Activated CD8-positive, alpha-beta T cell treated with anti-CD3 and anti-CD28 coated beads for 36 hours (primary cell): ENCODE measurements at places on chromosomes 12 and 14.
A peak's percentile ranks its signal among the peaks of the same experiment; 100 is the strongest.

- peaks cover 6% of the 10 kb centered on the region for H3K27me3 ChIP-seq
- H3K36me3 ChIP-seq: no peaks in the 10 kb centered on the region
- H3K27ac ChIP-seq: no peak overlapping the region
Observed at GRCh38 chr12:32906399-32907165, 10.0 kb upstream of the PKP2 start.

DNA sequence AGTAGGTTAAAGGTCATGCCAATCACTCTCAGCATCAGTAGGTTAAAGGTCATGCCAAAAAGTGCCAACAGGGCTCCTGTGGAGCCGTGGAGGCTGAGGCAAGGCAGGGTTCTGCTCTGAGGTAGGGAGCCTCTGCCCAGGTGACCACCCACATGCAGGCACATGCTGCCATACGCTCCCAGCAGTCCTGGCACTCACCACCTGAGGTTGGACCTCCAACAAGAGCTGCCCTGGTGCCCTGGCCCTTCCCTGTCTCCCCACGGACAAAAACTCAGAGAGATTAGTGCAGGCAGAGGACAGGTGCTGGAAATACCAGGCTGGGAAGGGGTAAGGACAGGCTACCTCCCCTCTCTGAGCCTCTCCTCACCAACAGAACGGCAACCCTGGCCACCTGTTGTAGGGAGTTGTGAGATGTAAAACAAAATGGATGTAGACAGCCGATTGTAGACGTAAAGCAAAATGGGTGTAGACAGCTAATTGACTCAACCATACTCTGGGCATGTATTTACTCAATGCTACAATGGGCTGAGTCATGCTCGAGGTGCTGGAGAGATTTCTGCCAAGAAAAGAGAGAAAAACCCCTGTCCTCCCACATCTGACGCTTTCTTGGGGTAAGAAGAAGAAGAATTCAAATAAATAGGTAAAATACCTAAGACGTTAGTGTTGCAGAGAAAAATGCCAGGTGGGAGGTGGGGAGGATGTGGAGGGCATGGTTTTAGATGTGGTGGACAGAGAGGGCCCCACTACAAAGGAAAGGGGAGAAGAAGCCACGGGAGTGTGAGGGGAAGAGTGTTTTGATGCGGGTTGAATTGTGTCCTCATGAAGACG, 32.4 kb downstream of the LTBP2 start:
- DNase-seq: peak; percentile 86
- peak overlapping the region; percentile 81 for H3K27ac ChIP-seq
- H3K4me1 ChIP-seq: peaks cover 27% of the 10 kb centered on the region
- no peaks in the 10 kb centered on the region for H3K36me3 ChIP-seq
- no peak overlapping the region for H3K4me3 ChIP-seq
- peaks cover 11% of the 10 kb centered on the region for H3K27me3 ChIP-seq

DNA sequence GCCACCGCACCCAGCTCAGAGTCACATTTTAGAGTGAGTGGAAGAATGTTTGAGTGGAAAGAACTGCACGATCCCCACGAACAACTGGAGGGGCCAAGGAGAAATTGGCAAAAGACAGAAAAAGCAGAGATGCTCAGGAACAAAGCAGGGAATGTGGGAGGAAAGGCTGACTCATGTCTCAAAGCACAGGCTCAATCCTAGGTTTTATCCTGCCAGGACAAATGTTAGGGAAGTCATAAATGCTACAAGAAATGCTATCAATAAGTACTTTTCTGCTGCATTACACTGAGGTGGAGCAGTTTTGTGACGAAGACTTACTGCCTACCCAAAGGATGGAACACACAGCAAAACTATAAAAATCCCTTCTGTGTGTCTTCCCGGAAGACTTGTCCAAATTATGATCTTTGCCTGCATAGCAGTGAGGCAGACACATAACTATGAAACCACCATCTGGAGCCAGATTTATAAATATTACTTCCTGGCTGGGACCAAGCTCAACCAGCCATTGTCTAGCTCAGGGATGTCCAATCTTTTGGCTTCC, 26.7 kb downstream of the NIN start:
- peak overlapping the region; percentile 28 for H3K27ac ChIP-seq
- H3K4me1 ChIP-seq: peaks cover 51% of the 10 kb centered on the region
- H3K4me3 ChIP-seq: no peak overlapping the region

DNA sequence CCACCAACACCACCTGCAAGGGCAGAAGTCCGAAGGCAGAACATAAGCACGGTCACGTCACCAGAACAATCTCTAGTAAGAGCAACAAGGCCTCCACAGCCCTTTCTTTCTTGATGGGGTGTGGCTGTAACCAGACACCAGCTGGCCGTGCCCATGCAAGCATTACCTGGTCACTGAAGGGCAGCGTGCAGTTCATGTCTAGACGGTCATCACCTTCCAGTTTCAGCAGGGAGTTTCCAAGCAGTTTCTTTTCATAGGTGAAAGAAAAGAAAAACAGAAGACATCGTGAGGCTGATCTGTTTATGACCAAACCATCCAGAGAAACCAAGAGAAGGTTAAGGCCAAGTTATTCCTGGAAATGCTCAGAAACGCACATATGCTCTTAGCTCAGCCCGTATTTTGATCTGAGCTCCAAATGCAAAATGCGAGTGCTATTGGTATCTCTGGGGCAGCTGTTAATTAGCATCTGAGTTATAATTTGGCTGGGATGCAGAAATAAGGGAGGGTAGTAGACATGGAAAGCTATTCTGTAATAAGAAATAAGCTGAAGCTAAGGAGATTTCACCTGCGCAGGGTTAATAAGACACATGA, 42.5 kb downstream of the PRKAB1 start:
- H3K4me3 ChIP-seq: no peak overlapping the region
- peaks cover 4% of the 10 kb centered on the region for H3K4me1 ChIP-seq
- H3K36me3 ChIP-seq: peaks cover 36% of the 10 kb centered on the region
- no peak overlapping the region for H3K27ac ChIP-seq
- no peak for DNase-seq
- no peaks in the 10 kb centered on the region for H3K27me3 ChIP-seq

- no peaks in the 10 kb centered on the region for H3K36me3 ChIP-seq
- peaks cover 4% of the 10 kb centered on the region for H3K4me1 ChIP-seq
- no peak for DNase-seq
- H3K27me3 ChIP-seq: no peaks in the 10 kb centered on the region
- no peak overlapping the region for H3K4me3 ChIP-seq
Observed at GRCh38 chr14:72699443-72699842, 194.5 kb downstream of the DPF3 start.

- peaks cover 2% of the 10 kb centered on the region for H3K4me1 ChIP-seq
- H3K4me3 ChIP-seq: no peak overlapping the region
- no peak overlapping the region for H3K27ac ChIP-seq
- no peak for DNase-seq
- peaks cover 3% of the 10 kb centered on the region for H3K36me3 ChIP-seq
Observed at GRCh38 chr14:64960762-64961276, 11.3 kb downstream of the RAB15 start.

GRCh38 chr12:108419949-108420348, 80.8 kb upstream of the CMKLR1 start:
- H3K27me3 ChIP-seq: peaks cover 2% of the 10 kb centered on the region
- no peak for DNase-seq
- no peak overlapping the region for H3K27ac ChIP-seq
- no peaks in the 10 kb centered on the region for H3K36me3 ChIP-seq

GRCh38 chr14:31080484-31080883, 54.3 kb upstream of the STRN3 start:
- H3K36me3 ChIP-seq: peaks cover 4% of the 10 kb centered on the region
- no peaks in the 10 kb centered on the region for H3K27me3 ChIP-seq
- DNase-seq: no peak
- no peak overlapping the region for H3K27ac ChIP-seq
- H3K4me3 ChIP-seq: no peak overlapping the region

GRCh38 chr12:110050927-110051326, 2.6 kb upstream of the C12orf76 start:
- H3K27me3 ChIP-seq: no peaks in the 10 kb centered on the region
- peaks cover under 1% of the 10 kb centered on the region for H3K36me3 ChIP-seq
- no peak for DNase-seq
- H3K4me1 ChIP-seq: peaks cover 33% of the 10 kb centered on the region
- H3K4me3 ChIP-seq: no peak overlapping the region

DNA sequence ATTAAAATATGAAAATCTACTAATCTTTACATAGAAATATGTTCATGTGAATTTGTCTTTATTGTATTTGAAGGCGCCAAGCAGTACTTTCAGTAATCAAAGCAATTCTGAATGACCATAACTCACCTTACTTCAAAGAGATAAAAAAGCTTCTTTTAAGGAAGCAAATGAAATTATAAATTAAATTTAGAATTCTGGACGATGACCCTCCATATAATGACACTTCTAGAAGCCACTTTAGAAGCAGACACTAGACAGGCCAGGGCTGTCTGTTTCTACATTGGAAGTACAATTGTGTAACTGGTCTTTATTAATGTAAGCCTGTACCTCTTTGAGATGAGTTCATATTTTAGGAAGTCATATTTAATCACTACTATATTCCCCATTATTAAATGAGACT, 222.9 kb downstream of the CNTN1 start:
- H3K4me1 ChIP-seq: no peaks in the 10 kb centered on the region
- H3K27me3 ChIP-seq: no peaks in the 10 kb centered on the region
- DNase-seq: no peak
- H3K36me3 ChIP-seq: no peaks in the 10 kb centered on the region

DNA sequence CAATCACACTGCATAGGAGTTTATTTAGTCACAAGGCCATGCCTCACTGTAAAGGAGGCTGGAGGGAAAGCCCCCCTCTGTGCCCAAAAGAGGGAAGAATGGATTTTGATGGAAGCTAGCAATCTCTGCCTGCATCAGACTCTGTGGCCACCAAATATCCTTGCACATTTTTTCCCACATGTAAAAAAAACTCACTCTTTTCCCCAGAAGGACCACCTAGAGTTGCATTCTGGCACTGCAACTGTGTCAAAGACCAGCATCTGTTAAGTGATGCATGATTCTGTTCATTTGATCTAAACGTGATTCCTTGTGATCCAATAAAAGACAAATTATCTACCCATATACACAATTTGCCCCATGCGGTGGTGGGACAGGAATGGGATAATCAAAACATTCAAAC, 8.0 kb downstream of the RHOJ start:
- H3K27ac ChIP-seq: no peak overlapping the region
- H3K4me3 ChIP-seq: no peak overlapping the region
- no peaks in the 10 kb centered on the region for H3K4me1 ChIP-seq
- H3K27me3 ChIP-seq: peaks cover 1% of the 10 kb centered on the region
- no peaks in the 10 kb centered on the region for H3K36me3 ChIP-seq

GRCh38 chr12:65828711-65829339, 4.5 kb downstream of the HMGA2 start:
- H3K27ac ChIP-seq: no peak overlapping the region
- H3K4me3 ChIP-seq: no peak overlapping the region
- peaks cover 39% of the 10 kb centered on the region for H3K27me3 ChIP-seq
- peaks cover 9% of the 10 kb centered on the region for H3K4me1 ChIP-seq

DNA sequence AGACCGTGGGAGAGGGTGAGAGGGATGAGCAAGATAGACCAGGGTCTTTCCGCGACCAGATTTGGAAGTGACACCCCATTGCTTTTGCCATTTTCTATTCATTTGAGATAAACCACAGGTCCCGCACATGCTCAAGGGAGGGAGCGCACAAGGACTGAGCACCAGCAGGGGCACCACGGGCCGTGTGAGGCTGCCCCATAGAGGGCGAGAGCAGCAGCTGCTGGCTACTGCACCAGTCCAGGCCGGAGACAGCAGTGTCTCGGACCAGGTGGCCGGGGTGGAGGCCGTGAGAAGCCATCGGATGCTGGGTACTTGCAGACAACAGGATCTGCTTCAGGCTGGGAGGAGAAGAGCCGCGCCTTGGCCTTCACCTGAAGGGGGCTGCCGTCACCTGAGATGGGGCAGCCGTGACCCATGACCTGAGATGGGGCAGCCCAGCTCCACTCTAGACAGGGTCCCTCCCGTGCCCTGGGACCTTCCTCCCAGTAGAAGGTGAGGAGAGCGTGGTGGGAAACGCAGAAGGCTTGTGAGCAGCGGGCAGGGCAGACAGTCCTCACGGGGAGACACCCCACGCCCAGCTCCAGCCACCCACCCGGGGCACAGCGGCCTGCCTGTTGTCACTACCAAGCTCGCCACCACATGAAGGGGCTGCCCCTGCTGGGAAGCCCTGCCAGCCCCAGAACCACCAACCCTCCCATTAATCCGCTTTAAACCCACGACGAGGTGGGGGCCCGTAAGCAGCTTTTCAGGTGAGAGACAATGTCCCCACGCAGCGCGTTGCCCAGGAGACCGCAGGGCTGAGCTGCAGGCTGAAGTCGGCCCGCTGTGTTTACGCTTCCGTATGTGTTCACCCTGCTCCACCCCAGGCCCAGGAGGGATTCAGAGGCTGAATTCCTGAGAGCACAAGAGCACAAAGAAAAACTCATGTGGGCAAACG, 61.7 kb upstream of the FBRSL1 start:
- no peaks in the 10 kb centered on the region for H3K27me3 ChIP-seq
- H3K36me3 ChIP-seq: no peaks in the 10 kb centered on the region
- no peak for DNase-seq
- H3K27ac ChIP-seq: no peak overlapping the region
- no peak overlapping the region for H3K4me3 ChIP-seq

- no peak overlapping the region for H3K27ac ChIP-seq
- H3K36me3 ChIP-seq: peaks cover 3% of the 10 kb centered on the region
- no peak overlapping the region for H3K4me3 ChIP-seq
- peaks cover 18% of the 10 kb centered on the region for H3K4me1 ChIP-seq
- DNase-seq: no peak
Observed at GRCh38 chr12:3882896-3883564, 9.8 kb upstream of the PARP11 start.

- H3K36me3 ChIP-seq: peaks cover 23% of the 10 kb centered on the region
- peak; percentile 29 for DNase-seq
- H3K4me1 ChIP-seq: peaks cover 59% of the 10 kb centered on the region
- peak overlapping the region; percentile 94 for H3K27ac ChIP-seq
Observed at GRCh38 chr12:92539976-92540781, 162.6 kb upstream of the PLEKHG7 start.

DNA sequence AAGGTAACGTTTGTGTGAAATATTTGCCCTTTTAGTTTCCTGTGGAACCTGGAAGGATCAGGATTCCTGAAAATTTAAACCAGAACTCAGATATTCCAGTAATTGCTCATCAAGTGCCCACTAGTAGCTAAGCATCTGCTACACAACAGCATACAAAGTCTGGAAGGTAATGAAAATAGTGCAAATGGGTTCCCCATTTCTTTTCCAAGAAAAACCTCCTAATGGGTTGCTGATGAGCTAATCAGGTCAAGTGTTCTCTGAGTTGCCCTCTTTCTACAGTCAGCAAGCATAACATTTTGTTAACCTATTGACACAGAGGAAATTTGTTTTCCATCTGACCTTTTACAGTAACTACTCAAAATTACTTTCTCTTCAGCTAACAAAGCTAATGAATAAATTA, 83.6 kb upstream of the PMCH start:
- H3K27ac ChIP-seq: no peak overlapping the region
- H3K36me3 ChIP-seq: no peaks in the 10 kb centered on the region
- H3K4me1 ChIP-seq: no peaks in the 10 kb centered on the region
